ENCODE measurements at places on chromosomes 2 and 18.

GRCh38 chr2:30689496-30690125 is 117.6 kb downstream of the CAPN13 start:
- DNase-seq = no peak

GRCh38 chr2:120403261-120403660 is 57.3 kb downstream of the INHBB start:
- no peak for DNase-seq

- DNase-seq = no peak
Observed at GRCh38 chr2:166314022-166314759, 61.6 kb downstream of the SCN9A start.

DNA sequence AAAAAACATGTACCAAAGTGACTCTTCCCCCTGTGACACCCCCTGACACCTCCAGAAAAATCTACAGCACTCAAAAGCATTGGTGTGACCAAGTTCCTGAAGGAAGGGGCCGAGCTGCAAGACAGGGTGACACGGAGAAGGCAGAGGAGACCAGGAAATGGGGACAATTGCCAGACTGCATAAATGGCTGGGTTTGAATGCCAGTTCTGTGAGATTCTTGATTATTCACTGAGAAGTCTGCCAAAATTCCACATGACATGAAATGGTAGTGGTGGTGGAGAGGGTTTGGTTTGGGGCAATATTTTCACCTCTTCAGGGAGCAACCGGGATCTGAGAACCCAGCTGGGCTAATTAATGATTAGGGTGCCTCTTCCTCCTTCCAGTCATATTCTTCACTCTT is 178.5 kb downstream of the ARL4C start:
- DNase-seq = no peak

DNA sequence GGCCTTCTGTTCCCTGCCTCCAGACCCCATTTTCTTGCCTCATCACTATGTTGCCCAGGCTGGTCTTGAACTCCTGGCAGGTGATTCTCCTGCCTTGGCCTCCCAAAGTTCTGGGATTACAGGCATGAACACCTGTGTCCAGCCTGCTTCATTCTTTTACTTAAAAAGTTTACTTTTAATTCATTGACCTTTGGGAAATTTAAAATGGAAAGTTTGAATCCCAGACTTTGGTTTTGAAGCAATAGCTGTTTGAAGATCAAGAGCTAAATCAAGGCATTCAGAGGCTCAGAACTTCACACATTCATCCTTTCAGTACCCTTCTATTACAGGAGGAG is 79.3 kb upstream of the SESTD1 start:
- no peak for DNase-seq

DNA sequence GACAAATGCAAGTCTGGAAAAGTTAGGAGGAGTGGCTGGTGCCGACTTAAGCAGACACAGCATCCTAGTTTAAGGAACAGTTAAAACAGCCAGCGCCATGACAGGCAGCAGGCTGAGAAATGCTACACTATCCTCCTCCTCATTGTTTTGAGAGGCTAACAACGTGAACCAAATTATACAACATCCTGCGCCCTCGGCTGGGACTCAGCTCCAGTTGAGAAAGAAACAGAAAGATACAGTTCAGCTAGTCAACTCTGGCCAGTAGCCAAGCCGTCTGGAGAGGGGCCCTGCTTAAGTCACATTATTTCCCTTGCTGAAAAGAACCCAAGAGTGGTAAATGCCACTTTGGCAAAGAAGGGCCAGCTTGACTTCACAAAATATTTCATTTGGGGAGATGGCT is 90.2 kb downstream of the BCL11A start:
- no peak for DNase-seq

- no peak for DNase-seq
Observed at GRCh38 chr2:10046931-10047330, 3.6 kb downstream of the KLF11 start.

- DNase-seq = peak; percentile 20
Observed at GRCh38 chr2:158753641-158754611, 41.2 kb upstream of the DAPL1 start.

- DNase-seq = peak; percentile 1
Observed at GRCh38 chr2:175366815-175367214, 185.3 kb upstream of the ATP5MC3 start.

DNA sequence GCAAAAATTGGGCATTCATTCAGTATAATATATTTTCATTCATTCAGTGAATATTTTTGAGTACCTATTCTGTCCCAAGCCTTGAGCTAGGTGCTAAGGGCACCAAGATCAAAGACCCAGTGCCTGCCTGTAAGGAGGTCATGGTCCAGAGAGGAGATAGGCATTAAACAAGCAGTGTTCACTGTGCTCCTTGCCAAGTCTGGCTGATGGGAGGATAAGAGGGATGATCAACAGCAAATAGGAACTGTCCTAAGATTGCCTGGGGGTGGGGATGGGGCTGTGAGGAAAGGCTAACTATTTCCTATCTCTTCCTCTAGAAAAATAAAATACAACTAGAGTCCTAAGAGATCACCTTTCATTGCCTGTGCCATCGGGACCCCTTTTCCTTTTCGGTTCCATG is 60.4 kb downstream of the SETBP1 start:
- no peak for DNase-seq

DNA sequence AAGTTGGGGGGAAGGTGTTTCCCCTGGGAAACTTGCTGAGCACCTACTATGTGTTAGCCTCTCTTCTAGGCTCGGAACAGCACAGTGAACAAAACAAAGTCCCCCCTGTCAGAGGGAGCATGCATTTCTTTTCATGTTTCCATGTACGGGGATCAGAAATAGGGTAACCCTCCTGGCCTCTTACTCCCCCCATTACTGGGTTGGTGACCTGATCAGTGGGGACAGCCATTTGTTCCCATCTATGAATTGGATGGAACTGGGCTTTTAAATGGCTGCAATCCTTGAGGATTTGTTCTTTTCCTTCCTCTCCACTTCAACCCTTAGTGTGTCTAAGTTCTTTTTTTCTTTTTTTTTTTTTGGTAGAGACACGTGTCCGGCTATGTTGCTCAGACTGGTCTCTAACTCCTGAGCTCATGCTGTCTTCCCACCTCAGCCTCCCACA is 13.7 kb downstream of the NCL start:
- no peak for DNase-seq

GRCh38 chr2:3253913-3254441 is 123.6 kb downstream of the EIPR1 start:
- DNase-seq = no peak

DNA sequence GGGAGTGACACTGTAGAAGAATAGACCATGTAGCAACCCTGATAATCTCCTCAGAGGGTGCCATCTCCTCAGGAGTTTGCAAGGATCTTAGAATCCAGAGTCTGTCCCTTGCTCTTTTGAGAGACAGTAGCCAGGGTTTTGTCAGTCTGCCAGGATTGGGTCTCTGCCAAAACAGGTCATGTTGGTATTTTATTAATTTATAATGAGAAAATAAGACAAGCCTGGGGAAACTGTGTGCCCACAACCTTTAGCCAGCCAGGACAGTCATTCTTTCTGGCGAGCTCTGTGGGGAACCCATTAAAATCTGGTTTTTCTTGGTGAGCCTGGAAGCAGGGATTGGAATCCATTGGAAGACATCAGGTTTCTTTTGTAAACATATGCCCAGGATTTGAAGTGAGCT is 78.6 kb downstream of the PTPRM start:
- DNase-seq = no peak

DNA sequence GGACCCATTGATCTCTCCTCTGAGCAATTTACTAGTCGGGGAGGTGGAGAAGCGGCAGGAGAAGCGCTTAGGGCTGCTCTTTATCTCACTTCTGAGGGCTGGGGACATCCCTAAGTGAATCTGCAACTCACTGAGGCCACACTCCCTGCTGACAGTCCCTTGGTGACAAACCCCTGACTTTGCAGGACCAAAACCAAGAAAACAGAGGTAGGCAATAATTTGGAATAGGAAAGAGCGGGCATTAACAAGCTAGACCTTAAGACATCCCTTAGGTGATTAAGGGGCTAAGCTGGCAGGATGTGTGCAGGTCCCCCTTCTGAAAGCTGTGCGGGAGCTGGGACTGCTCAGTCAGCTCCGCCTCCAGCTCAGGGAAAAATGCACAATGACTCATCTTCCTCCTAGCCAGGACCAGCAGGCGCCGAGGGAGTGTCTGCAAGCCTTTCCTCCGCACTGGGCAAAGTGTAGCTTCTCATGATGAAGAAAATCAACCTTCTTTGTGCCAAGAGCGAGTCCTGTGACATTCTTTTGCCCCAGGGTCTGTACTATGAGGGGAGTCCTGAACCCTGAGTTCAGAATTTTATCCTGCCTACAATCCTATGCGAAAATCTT is 63.3 kb downstream of the BOD1L2 start:
- no peak for DNase-seq

GRCh38 chr2:221133941-221134340 is 438.2 kb downstream of the EPHA4 start:
- DNase-seq = no peak

DNA sequence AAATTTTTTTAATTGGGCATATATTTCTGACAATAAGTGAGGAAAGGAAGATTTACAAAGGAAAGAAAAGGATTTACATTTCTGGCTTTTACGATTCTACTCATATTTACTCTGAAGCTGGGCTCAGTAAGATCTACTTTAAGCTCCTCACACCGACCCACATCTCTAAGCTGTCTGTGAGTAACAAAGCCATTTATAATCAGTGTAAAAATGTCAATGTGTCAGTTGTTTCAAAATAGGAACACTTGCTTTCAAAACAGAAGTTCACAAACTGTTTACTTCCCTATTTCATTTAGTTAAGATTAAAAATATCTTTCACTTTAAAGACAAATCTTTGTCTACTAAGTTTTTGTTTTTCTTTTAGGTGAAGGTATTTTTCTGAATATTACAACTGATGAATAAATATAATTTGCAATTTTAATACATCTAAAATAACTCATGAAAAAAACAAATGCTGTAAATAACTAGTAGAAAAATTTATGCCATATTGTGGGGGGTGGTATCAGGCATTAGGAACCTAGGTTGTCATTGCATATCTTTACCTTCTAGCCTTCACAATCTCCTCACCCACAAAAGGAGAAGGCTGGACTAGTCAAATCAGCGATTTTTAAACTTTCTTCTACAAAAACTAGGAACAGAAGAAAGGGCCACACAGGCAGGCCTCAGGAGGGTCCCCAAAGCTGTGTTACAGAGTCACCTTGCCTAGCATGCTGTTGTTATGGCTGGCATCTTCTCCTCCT is 64.5 kb downstream of the TMEM131 start:
- DNase-seq = no peak

GRCh38 chr18:44562986-44563385 is 117.7 kb upstream of the SETBP1 start:
- no peak for DNase-seq

- DNase-seq = no peak
Observed at GRCh38 chr2:133838642-133839365, 270.5 kb upstream of the NCKAP5 start.

DNA sequence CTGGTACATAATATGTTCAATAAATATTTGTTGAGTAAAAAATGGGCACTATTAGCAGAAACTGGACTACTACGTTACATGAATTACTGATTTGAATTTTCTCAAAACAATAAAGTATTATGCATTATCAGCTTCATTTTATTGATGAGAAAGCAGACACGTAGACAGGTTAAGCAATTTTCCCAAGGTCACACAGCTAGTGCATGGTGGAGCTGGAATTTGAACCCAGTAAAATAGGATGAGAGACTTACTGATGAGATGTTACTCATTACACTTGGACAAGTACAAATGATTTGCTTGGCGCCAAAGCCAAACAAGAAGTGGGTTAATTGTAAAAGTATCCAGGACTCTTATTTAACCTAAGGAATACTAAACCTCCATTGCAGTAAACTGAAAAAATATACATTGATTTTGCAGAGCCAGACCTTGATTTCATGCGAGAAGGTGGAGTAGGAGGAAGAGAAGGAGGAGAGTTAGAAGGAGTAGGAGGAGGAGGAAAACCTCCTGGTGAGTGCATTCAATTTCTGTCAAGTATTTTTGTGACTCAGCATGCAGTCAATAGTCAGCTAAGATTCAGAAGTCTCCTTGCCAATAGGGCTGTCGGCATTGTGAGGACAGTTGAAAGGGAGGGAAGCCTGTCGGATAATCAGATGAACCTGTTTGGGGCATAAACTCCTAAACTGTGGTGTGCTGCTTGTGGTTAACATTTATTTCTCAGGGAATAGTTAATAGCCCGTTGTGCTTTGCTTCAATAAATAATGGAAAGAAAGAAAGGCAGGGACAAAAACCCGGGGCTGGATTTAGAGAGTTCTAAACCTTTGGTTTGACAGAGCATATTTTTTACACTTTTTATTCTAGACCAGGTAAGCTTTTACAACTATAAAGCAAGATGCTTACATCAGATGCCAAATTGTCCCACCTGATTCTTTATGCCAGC is 77.0 kb upstream of the TACR1 start:
- no peak for DNase-seq

DNA sequence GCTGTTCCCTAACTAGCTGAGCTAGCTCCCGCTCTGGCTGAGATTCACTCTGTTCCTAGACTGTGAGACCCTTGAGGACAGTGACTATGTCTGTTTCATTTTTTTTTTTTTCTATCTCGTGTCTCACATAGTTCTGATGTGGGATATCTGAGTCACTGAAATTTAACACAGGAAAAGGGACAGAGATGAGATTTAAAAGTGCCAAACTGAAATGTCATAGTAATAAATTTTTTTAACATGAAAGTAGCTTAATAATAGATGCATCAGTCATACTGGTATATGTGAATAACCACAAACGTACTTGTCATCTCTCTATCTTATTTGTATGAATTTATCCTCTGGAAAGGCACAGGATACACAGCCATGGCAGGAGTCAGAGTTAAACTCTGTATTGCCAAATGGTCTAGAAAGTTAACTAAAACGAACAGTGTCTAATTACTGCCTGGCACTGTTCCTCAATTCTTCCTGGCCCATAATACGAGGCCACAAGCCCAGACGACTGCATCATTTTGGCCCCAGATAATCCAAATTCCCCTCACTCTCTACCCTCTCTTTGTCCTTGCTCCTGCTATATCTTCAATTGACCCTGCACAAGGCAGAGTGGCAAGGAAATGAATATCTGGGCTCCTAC is 87.5 kb downstream of the SATB2 start:
- no peak for DNase-seq

- no peak for DNase-seq
Observed at GRCh38 chr2:234606896-234607295, 110.0 kb upstream of the ARL4C start.

DNA sequence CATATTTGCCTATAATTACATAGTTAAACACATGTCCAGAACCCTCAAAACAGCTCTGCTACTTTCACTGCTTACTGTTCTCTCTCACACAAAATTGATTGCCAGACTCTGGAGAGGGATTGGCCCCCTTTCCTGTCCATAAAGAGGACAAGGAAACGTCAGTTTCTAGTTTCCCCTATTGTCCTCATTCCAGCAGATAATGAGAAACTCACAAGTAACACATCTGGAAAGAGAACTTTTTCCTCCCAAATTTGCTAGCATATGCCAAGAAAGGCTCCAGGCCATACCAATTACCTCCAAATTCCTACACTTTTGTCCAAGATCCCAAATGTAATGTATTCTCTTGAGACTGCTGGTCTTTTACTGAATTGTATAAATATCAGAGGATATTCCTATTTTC is 200.5 kb downstream of the EXOC6B start:
- DNase-seq = no peak
